ENCODE measurements at places on chromosomes 13 and 19.

- DNase-seq, result no peak
Observed at GRCh38 chr19:4130744-4131438, 7.0 kb upstream of the MAP2K2 start.

DNA sequence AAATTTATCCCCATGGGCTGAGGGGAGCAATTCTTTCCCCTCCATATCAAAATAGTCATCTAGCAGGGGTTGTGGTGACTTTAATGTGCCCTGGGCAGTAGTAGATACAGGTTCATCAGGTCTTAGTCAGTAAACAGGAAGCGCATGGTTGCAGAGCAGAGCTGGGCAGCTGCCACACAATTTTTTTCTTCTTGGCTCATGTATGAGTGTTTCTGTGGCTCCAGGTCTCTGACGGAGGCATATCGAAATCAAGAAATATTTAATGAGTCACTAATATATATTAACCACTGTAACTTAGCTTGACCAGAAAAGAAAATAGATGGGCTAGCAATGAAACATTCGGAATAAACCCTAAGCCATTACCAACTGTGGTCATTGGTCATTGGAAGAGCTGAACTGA is 68.4 kb upstream of the UBL3 start:
- no peak for DNase-seq

DNA sequence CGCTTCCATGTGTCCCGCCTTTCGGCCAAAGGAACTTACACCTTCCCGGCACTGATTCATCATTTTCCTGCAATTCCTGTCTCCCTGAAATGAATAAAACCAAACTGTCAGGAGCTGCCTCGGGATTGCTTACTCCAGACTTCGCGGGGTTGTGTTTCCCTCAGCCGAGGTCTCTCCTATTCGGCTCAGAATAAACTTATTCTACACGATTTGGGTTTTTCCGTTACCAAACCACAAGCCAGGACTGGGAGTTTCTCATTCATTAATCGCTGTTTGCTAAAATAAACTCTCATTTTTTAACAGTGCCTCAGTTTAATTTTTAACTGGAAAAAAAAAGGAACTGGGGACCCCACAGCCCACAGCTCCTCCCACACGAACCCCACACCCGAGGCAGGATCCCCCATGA is 667 bp downstream of the ZNF878 start:
- no peak for DNase-seq

GRCh38 chr13:43773602-43774001 is 13.2 kb downstream of the ENOX1 start:
- DNase-seq, result no peak

GRCh38 chr19:32254509-32254890 is 90.9 kb upstream of the ZNF507 start:
- DNase-seq, result no peak

DNA sequence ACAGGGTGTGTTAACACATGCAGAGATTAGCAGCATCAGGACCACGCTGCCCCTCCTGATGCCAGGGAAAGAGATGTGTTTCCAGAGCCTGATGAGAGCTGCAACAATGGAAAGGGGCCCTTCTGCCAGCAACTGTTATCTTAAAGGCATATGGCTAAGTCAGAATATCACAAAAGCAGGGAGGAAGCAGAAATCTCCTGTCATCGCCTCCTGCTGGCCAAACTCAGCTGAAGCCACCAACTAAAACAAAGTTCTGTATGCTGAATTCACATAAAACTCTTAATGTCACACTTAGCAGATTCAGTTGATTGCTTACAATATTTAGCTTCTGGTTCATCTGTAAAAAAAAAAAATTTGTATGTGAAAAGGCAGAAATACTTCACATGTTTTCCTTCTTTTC is 178.2 kb downstream of the GPC5 start:
- no peak for DNase-seq

GRCh38 chr13:30561511-30561910 is 56.2 kb upstream of the USPL1 start:
- no peak for DNase-seq

GRCh38 chr13:59865398-59865797 is 298.3 kb downstream of the DIAPH3 start:
- no peak for DNase-seq

Data from AML-193 (cell line).